ENCODE measurements at places on chromosomes 11 and 22.

- no peak for DNase-seq
Observed at GRCh38 chr22:35633520-35633919, 14.7 kb upstream of the APOL6 start.

DNA sequence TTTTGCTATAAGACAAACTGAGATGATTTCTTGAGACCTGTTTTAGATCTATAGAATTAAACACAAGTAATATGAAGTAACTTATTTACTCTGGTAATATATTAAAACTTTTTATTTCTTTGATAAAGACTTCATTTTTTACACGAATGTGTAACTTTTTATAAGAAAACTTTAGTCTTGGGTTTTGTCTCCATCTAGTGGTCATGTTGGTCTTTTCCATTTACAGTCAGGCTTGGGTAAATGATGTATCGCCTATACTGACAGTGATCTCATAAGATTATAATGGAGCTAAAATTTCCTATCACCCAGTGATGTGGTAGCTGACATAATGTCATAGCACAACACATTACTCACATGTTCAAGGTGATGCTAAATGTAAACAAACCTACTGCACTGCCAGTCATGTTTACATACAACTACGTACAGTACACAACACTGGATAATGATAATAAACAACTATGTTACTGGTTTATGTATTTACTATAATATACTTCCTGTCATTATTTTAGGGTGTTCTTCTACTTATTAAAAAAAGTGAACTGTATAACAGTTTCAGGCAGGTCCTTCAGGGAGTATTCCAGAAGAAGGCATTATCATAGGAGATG, 7.5 kb upstream of the C11orf97 start:
- DNase-seq: peak; percentile 68

- DNase-seq: peak; percentile 67
Observed at GRCh38 chr11:86722006-86722405, 49.6 kb upstream of the ME3 start.

DNA sequence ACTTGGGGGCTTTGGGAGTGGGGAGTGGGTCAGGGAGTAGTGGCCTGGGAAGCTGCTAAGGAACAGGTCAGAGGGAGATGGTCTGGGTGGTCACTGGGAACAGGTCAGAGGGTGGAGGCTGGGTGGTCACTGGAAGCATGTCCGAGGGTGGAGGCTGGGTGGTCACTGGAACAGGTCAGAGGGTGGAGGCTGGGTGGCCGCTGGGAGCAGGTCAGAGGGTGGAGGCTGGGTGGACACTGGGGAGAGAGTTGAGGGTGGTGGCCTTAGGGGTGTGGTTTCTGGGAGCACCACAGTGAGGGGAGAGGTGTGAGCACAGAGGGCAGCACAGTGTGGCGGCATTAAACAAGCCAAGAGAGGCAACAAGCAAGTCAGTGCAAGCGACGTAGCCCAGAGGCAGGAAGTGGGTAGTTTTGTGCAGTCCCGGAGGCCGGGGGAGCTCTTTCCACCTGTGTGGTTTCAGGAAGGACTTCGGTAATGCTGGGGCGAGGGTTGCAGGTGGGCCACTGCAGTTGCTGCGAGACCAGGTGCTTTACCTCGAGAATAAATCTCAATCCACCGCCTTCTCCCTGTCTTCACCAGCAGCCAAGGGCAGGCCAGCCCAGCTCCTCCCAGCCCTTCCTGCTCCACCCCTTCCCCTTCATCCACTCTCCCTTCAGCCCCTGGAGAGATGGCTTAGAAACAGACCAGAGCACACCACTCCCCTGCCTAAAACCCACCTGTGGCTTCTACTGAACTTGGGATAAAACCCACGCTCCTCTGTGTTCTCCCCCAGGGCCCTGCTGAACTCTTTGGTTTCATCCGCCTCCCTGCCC, 3.2 kb upstream of the CACNA1I start:
- DNase-seq: no peak

- peak; percentile 28 for DNase-seq
Observed at GRCh38 chr22:29108137-29108536, 35.3 kb downstream of the KREMEN1 start.

DNA sequence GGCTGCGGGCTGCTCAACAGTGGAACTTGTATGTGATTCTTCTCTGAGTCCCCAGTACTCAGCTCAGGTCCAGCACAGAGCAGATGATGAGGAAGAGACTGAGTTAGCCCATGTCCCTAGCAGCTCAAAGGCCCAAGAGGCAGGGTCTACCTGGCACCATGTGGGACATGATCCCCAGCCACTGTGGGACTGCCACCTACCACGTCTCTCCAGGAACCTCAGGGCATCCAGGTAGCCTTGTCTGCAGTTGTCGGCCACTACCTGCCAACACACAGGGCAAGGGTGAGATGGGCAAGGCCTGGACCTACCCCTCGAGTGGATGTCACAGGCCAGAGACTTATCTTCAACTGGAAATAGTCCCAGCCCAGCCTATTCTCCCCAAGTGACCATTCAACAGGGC, 4.4 kb downstream of the PNPLA5 start:
- no peak for DNase-seq

DNA sequence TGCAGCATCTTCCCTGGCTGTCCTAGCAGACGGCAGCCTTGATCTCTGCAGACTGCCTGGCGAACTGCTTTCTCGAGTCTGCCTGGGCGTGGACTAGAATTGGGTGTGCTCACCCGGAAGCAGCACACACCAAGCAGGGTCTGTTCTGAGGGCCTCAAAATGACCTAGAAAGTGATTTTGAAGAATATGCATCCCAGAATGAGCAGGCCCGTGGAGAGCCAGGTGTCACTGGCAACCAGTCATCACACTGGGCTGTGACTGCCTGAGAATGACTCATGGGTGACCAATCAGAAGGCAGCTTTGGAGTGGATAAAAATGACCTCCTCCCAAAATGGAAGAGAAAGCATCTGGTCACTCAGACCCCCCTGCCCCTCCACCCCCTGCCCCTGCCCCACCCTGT, 114.9 kb upstream of the NECTIN1 start:
- no peak for DNase-seq

Data from fibroblast of upper back skin (primary cell).